Activated T-helper 1 cell treated with anti-CD3 and anti-CD28 coated beads, Interleukin-2, amount 50 U/mL, for 16 hours (primary cell): ENCODE measurements at places on chromosomes 12 and 14.

GRCh38 chr14:56759094-56759493, 51.2 kb downstream of the OTX2 start:
- no peak for DNase-seq

GRCh38 chr12:30329281-30329680, 366.4 kb downstream of the IPO8 start:
- no peak for DNase-seq

- DNase-seq = no peak
Observed at GRCh38 chr14:70576891-70577290, 23.6 kb downstream of the MED6 start.

- no peak for DNase-seq
Observed at GRCh38 chr12:67695974-67696373, 47.4 kb downstream of the DYRK2 start.

DNA sequence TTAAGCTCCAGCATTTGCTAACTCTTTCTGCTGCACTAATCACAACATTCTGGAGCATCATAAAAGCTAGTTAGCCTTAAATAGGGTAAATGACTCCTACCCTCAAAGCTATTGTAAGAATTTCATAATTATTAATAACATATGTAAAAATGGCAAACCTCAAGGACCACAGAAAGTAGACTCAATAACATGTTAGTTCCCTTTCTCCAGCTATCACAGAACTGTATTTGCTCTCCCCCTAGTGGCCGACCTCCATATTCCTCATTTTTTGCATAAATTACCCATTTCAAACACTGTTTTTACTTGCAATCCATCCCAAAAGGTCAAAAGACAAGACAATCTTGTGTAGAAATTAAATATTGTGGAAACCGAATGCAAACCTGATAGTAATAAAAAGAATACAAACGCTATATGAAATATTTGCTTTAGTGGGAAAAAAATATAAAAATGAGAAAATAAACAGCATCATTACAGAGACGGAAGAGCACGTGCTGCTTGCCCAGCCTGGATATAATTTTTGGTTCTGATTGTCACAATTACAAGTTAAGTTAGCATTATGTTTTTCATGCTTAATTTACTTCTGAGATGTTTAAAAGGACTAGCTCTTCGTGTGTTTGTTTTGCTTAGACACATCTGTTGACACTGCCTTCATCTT, 97.9 kb downstream of the RERGL start:
- DNase-seq = no peak

- no peak for DNase-seq
Observed at GRCh38 chr12:29026419-29026818, 122.7 kb upstream of the FAR2 start.

DNA sequence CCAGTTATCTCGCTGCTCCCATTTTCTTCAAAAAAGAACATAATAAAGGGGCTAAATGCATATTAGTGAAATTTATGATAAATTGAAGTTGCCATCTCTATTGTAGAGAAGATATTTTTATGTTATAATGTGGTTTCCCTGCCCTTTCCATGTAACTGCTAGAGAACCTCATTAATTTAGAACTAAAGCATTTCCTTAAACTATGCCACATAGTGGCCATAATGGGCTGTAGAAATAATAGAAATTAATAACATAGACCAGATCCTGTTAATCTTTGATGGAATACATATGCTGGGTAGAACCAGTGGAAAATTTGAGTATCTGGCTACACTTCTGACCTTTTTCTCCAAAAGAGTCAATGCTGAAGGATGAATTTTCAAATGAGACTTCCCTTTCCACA, 376.7 kb downstream of the PDZRN4 start:
- no peak for DNase-seq

DNA sequence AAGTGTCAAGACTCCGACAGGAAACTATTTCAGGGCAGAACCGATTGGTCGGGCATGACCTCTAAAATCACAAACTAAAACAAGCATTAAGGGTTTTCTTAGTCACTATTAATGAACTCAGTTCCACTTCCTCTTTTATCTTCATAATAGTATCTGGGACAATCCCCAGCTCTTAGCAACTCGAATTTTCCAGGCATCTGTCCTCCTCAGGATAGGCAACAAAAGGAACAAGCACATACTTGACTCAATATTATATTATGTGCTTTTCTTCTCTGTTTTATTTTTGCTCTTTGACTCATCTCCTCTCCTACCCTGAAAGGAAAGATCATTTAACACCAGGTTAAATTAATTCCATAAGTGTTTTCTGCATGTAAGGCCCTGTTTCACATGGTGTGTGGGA, 638.3 kb upstream of the TBX3 start:
- no peak for DNase-seq

GRCh38 chr12:104551-105081, 38.0 kb downstream of the IQSEC3 start:
- no peak for DNase-seq

DNA sequence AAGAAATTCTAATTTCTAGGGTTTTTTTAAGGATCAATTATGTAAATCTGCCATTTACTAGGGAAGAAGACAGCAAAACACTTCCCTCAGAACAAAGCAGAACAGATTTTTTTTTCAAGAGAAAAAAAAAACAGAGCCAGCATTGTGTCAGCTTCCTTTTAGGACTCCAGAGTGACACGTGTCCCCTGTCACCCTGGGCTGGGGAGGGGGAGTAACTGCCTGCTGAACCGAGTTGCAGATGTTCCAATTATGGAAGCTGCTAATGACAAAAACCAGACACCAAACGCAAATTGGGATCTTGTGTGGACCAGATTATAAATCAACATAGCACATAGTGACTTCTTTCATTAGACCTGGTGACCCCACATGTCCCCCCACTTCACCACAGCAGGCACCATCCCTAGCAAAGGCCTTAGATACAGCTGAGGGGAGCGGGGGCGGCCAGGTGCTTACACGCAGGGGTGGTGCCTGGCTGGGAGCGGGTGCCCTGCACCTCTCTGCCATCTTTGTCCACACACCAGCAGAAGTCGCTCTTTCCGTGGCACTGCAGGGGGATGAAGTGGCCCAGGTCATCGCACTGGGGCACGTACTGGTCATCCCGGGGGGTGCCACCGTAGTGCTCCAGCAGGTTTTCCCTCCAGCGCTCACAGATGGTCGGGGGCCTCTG, 25.4 kb downstream of the RTRAF start:
- no peak for DNase-seq

DNA sequence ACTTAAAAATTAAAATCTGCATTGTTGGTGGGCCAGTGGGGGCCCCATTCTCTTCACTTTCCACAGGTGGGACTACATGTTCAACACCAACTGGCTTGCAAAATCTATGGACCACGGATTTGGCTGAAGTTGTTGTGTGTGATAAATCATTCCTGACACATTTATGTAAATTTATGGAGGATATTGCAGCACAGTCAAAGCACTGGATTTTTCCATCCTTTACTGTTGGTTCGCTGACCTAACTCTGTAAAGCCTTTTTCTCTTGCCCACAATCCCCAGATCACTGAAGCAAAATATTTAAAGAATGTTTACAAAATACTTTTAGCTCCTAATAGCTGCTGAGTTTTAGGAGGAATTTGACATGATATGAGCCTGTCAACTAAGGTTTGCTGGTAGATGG, 219.7 kb upstream of the PRICKLE1 start:
- no peak for DNase-seq

DNA sequence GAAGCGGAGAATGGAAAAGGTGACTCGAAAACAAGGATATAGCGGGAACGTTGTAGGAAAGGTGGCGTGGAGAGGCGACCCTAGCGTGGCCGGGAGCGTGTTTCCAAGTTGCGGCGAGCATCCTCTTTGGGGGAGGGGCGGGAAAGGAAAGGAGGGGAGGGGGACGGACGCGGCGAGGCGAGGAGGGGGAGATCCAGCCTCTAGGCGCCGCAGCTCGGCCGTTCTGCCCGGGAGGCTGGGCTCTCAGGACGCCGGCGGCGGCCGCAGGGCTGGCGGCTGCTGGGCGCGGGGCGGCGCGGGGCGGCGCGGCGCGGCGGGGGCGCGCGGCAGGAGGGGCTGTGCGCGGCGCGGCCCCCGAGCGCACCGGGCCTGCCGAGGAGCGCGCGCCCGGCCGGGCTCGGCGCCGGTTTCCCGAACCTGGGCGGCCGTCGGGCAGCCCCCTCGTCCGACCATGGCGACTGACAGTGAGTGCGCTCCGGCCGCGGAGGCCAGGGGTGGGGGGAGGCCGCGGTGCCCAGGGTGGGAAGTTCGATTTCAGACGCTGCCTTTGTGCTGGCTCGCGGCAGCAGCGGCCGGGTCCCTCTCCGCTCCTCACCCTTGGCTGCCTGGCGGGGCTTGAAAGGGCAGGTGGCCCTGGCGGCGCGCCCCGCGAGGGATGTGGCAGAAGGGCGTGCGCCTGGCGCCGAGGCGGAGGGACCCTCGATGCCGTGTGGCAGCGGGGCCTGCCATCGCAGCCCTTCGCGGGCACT, 50.3 kb downstream of the SNAPC1 start:
- DNase-seq = no peak

- no peak for DNase-seq
Observed at GRCh38 chr12:96670334-96670899, 181.0 kb downstream of the CFAP54 start.

DNA sequence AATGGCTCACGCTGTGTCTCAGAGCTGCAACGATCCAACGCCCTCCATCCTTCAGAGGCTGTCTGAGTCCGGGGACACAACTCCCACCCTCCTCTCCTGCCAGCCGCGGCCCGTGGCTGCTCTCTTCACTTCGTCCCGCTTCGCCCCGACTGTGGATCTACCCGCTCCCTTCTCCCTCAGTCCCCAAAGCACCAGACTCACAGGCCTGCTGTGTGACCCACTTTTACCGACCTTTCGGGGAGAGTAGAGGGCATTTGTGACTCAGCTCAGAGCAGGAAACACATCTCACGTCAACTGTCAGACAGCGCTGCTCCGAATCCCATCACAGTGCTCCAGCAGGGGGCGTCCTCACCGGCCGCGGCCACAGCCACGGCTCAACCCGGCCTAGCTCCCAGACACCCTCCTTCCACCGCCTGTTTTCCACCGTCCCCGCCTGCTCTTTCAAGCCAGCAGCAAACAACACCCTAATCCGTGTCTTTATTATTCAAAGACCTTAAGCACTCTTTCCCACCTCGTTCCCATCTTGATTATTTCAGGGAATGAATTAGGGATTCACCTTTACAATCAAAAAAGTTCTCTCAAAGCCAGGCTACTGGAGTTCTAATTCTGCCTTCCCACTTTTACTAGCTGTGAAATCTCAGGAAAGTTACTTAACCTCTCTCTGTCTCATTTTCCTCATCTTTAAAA, 5.0 kb upstream of the AQP2 start:
- DNase-seq = peak; percentile 68

- no peak for DNase-seq
Observed at GRCh38 chr12:106275458-106275857, 27.1 kb upstream of the TCP11L2 start.

- no peak for DNase-seq
Observed at GRCh38 chr12:108696111-108696995, 35.0 kb downstream of the CORO1C start.

DNA sequence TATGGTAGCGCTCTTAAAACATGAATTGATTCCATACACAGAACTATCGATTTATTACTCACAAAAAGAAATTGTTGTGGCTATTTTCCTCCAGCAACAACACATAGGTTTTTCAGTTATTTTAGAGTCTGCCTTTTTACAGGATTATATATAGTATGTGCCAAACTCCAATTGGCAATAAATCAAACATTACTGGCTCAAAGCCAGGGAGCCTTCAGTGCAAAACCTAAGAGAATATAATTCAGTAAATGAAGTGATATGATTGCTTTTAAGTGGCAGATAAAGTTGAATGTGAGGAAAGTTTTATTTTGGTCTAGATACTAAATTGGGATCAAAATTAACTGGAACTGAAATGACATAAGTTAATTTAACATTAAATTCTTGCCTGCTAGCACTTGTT, 234.8 kb downstream of the PIK3C2G start:
- DNase-seq = no peak

- DNase-seq = no peak
Observed at GRCh38 chr12:6556857-6557256, 1.0 kb upstream of the IFFO1 start.

DNA sequence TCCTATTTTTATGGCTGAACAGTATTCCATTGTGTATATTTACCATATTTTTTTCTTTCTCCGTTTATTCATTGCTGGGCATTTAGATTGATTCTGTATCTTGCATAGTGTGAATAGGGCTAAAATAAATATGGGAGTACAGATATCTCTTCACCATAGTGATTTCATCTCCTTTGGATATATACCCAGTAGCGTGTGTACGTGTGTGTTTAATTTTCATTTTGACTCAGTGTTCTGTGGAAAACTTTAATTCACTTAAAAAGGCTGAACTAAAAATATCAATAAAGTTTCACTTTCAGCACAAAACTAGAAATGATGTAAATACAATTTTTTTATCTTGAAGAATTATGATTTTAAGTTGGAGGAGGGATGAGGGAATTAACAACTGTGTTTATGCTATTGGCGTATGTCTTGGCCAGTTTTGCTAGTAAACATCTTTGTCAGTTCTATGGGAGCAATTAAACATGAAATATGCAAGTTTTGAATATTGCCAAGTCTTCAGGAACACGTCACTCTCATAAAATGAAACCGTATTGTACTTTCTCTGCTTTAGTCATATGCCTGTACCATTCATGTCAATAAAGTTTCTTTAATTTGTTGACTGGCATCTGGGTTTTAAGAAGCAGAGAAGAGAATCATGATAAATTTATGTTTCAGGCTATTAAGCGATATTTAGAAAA, 99.8 kb downstream of the PTGER2 start:
- DNase-seq = no peak

- no peak for DNase-seq
Observed at GRCh38 chr12:13509740-13510139, 313.2 kb downstream of the EMP1 start.

- DNase-seq = no peak
Observed at GRCh38 chr12:39072658-39073057, 167.3 kb upstream of the CPNE8 start.

GRCh38 chr12:13707829-13708228, 273.6 kb downstream of the GRIN2B start:
- DNase-seq = no peak

DNA sequence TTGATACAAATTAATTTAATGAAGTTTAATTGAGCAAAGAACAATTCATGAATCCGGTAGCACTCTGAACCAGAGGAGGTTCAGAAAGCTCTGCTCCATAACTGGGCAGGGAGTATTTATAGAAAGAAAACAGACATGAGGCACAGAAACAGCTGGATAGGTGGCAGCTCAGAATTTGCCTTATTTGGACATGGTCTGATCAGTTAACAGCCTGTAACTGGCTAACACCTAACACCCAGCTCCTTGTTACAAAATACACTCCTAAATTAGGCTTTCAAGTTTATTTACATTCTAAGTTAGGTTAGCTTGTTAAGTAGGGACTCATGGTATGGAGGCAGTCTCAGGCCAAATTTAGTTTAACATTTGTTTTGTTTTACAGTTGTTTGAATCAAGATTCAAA, 67.8 kb upstream of the TMCC3 start:
- no peak for DNase-seq
